ENCODE measurements at places on chromosomes 16 and 17. TPM values are rescaled to one million over a fixed set of nuclear protein-coding genes. Genes with fewer than 3 reads are reported as not detected.

Gene CACNG4
- total RNA-seq = 12.6 TPM

Gene ZNF768
- 44.0 TPM for total RNA-seq

Gene CDH1
- total RNA-seq = 4.2 TPM

Gene VTN
- total RNA-seq = 22.7 TPM

Gene HOXB5
- 2.6 TPM for total RNA-seq

Gene GSE1
- 18.4 TPM for total RNA-seq

Gene ADAM11
- total RNA-seq = 2.0 TPM

Gene PYCARD
- total RNA-seq = 43.2 TPM

Gene SCRN2
- 32.4 TPM for total RNA-seq

Gene KIF2B
- total RNA-seq = not detected

Gene NPB
- total RNA-seq = 0.55 TPM

Gene SEC14L1
- 53.5 TPM for total RNA-seq

Gene GP1BA
- total RNA-seq = not detected

Gene RASD1
- 1.6 TPM for total RNA-seq

Gene HSPB9
- not detected for total RNA-seq

Gene TBC1D28
- not detected for total RNA-seq

Gene TEKT5
- not detected for total RNA-seq

Gene COL1A1
- total RNA-seq = 8.0 TPM

Gene AOC2
- 2.7 TPM for total RNA-seq

Gene EPOP
- 11.1 TPM for total RNA-seq

Gene KRTAP1-5
- not detected for total RNA-seq

Gene HYDIN
- 0.39 TPM for total RNA-seq

Gene KRT20
- total RNA-seq = 0.45 TPM

Gene TOP2A
- total RNA-seq = 208 TPM

Gene MYO15A
- 0.73 TPM for total RNA-seq

Gene TSPAN10
- total RNA-seq = 4.7 TPM

Gene KRTAP3-1
- not detected for total RNA-seq

Gene AHSP
- not detected for total RNA-seq

Gene KRT36
- total RNA-seq = not detected

Gene KRTAP2-3
- not detected for total RNA-seq

Gene SDR42E2
- not detected for total RNA-seq

Gene BCL7C
- 40.3 TPM for total RNA-seq

Gene TP53TG3
- 0.66 TPM for total RNA-seq

Gene PDE6G
- total RNA-seq = 2.0 TPM

Gene RANGRF
- 35.4 TPM for total RNA-seq

Gene PCGF2
- total RNA-seq = 59.6 TPM

Gene CHST4
- 0.08 TPM for total RNA-seq

Gene TCAP
- 0.90 TPM for total RNA-seq

Gene CYB561
- total RNA-seq = 32.2 TPM

Gene KCNH4
- 0.37 TPM for total RNA-seq

Gene TBC1D3K
- not detected for total RNA-seq

Gene OR3A2
- not detected for total RNA-seq

Gene ASGR1
- total RNA-seq = 1.0 TPM

Gene EFCAB5
- total RNA-seq = 0.15 TPM

Gene FADS6
- total RNA-seq = not detected

Gene YBX2
- total RNA-seq = 0.56 TPM

Gene CRYBA1
- total RNA-seq = not detected

Gene ZNF205
- 13.8 TPM for total RNA-seq

Gene ICAM2
- not detected for total RNA-seq

Gene USP43
- 4.0 TPM for total RNA-seq

Gene CCL3
- total RNA-seq = not detected

Gene KRTAP4-6
- not detected for total RNA-seq

Gene SULT1A1
- total RNA-seq = 6.1 TPM

Gene CLEC3A
- total RNA-seq = not detected

Gene KRTAP9-2
- not detected for total RNA-seq
